ENCODE measurements at places on chromosomes 1 and 21. TPM values are rescaled to one million over a fixed set of nuclear protein-coding genes. Genes with fewer than 3 reads are reported as not detected.

DNA sequence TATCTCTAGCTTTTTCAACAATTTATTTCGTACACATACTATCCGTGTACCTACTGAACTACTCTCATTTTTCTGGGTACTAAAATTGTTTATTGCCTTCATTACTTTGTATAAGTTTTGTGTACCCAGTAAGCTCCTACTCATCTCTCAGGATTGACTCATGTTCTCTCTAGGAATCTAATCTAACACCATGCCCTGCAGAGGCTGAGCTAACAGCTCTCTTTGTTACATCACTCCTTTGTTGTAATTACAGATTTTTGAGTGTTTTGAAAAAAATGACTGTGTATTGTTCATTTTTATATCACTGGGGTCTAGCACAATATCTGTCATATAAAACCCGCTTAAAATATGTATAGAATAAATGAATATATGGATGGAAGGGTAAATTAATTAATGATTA lies 167.1 kb downstream of the ATP6V1G3 start:
- DNase-seq, result no peak

DNA sequence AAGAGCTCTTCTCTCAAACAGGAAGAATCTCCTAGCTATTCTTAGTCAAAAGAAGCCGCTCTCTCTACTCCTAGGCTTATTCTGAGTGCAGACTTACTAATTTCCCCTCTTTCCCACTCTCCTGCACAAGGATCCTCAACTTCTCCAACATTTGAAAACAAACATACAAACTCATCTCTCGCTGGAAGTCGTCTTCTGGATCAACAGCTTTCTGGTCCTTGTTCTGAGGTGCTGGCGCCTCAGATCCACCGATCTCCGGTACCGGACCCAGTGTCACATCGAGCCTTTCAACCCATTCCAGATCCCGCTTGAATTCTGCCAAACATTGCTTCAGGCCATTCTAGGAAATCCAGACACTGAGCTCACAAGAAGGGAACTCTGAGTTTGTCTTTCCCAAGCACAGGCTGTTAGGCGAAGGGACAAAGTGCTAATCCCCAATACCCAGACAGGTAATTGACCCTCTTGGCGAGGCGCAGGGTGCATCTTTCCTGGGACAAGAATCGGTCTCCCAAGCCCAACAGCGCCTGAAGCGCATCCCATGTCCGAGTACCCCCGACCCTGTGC lies 696 bp downstream of the EBNA1BP2 start:
- DNase-seq, result no peak

Gene ANGPTL7
- total RNA-seq, result not detected

- no peak for DNase-seq
Measured at GRCh38 chr1:11880181-11880575, 21.4 kb upstream of the NPPB start.

DNA sequence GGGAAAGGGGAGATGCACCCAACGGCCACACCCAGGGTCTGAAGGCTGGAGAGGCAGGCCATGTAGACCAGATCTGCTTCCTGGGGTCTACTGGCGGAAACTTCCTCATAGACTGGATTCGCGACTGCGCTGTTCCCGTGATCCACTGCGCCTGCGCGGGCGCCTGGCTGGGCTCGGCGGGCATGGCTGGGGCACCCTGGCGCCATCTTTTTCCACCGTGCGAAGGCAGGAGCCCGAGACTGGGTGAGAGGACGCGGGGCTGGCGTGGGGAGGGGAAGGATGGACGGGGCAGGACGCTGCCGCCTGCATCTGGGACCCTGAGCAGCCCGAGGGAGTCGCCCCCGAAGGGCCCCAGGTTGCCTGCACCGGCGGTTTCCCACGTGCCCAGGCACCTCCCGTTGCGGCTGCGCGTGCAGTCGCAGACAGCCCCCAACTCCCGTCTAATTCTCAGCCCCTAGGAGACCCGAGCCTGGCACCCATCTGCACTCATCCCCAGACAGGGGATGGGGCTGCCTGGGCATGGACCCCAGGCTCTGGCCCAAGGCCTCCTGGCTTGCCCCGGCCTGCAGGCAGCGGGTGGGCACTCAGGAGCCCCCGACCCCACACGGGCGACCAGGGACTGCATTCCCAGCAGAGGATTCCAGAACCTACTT lies 12.4 kb upstream of the FAM3B start:
- no peak for DNase-seq

- DNase-seq, result no peak
Measured at GRCh38 chr1:239841631-239842030, 250.1 kb upstream of the FMN2 start.

DNA sequence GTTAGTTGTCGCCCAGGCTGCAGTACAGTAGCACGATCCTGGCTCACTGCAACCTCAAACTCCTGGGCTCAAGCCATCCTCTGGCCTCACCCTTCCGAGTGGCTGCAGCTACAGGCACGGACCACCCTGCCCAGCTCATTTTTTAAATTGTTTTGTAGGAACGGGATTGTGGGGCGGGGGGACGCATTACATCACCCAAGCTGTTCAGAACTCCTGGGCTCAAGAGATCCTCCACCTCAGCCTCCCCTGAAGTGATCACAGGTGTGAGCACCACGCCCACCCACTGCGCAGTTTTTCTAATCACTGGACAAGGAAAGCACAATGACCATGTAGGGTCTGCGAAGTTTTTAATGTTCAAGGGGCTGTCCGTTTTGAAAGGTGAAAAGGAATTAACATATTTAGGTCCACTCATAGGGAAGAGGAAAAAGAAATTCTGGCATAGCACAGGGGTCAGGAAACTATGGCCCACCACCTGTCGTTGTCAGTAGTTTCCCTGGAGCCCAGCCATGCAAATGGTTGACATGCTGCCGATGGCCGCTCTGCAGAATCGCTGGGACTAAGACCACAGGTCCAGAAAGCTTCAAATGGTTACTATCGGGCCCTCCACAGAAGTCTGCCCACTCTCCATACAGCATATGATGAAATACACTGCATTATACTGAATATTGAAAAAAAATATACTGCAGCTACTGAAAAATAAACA lies 26.0 kb downstream of the SETD4 start:
- DNase-seq, result no peak

DNA sequence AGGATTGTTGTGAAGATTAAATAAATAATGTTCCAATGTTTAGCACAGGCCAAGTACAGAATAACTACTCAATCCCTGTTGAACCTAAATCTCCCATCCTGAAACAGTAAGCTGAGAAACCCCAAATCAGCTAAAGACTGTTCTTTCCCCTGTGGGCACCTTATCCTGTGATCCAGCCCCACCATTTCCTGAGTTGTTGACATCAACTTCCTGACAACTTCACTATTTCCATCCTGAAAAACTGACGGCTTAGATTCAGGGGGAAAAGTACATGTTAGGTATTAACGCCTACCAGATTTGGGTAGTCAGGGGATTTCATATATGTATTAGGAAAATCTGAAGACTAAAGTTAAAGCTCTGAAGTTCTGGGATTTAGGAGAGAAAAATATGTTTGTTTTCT lies 51.7 kb upstream of the PALMD start:
- DNase-seq, result no peak

Gene CELA3B
- total RNA-seq, result not detected

- no peak for DNase-seq
Measured at GRCh38 chr1:87930796-87931195, 602.1 kb downstream of the LMO4 start.

GRCh38 chr1:239483391-239483790 lies 97.0 kb downstream of the CHRM3 start:
- no peak for DNase-seq

Gene ELAVL4
- total RNA-seq, result not detected

Gene SIKE1
- total RNA-seq, result 36.5 TPM

Gene NEK2
- 3.8 TPM for total RNA-seq

DNA sequence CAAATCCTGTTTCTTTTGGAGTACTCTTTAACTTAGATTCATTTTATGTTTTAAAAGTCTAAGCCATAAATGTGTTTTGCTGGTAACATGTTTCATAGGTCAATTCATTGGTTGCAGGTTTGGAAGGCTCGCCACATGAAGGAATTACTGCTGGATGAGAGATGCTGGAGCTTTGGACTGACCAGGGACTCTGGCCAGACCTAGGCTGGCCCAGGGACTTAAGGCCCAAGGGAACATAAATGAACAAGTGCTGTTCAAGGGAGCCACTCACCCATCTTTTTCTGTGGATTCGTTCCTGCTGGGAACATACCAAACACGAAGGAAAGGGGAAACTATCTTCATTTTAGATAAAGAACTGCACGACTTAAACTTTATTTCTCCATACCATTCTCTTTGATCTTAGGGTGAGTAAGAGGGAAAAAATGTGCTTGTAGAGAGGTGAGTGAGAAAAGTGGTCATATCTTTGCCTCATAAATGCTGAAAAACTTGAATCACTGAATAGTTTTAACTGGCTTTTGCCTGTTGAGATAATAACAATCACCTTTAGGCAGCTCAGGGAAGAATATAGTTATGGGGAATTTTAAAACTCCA lies 15.3 kb upstream of the SHCBP1L start:
- no peak for DNase-seq

Gene RGS21
- total RNA-seq, result not detected

Gene KDM5B
- 41.2 TPM for total RNA-seq

GRCh38 chr21:28216976-28217523 lies 775.6 kb downstream of the LTN1 start:
- no peak for DNase-seq

Gene KCNH1
- not detected for total RNA-seq

Gene SYNC
- 2.9 TPM for total RNA-seq

Gene SLC25A33
- total RNA-seq, result 4.5 TPM

DNA sequence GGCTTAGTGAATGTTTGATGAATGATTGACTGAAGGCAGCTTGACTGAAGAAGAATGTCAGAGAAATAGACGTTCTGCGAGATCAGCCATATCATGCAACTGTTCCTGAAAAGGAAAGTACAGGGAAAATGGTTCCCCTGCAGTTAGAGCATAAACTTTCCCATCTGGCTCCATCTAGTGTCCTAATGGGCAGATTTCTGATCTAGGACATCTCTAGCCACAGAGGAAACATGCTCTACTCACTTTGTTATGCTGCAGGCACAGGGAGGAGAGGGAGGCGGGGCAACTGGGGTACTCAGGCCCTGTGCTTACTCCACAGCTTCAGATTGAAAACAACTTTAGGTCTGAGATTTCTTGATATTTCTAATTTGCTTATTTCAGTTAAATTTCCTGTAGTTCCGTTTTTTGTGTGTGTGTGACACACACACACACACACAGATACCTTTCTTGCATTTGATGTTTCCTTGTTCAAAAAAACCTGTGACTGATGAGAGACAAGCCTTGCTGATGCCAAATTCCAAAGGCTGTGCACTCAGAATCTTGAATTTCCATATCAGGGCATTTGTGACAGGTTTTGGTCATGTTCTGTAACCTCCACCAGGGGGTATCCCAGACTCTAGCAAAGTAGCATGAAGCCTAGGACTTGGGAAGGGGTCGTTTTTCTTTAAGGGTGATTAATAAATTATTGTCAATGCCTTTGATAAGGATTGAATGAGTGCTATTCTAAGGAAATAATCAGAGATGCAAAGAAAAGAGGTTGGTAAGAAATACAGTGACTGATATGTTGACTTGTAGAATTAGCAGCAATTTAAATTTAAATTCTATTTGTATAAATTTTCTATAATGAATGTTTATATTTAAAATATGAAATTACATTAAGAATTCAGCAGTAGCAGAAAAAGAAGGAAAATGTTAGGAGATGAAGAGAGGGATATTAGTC lies 139.7 kb upstream of the BEND5 start:
- no peak for DNase-seq

- no peak for DNase-seq
Measured at GRCh38 chr1:165068741-165069140, 287.8 kb downstream of the LMX1A start.

GRCh38 chr1:21736876-21737275 lies 46.1 kb downstream of the USP48 start:
- no peak for DNase-seq

- no peak for DNase-seq
Measured at GRCh38 chr1:75615613-75616435, 4.9 kb upstream of the SLC44A5 start.

DNA sequence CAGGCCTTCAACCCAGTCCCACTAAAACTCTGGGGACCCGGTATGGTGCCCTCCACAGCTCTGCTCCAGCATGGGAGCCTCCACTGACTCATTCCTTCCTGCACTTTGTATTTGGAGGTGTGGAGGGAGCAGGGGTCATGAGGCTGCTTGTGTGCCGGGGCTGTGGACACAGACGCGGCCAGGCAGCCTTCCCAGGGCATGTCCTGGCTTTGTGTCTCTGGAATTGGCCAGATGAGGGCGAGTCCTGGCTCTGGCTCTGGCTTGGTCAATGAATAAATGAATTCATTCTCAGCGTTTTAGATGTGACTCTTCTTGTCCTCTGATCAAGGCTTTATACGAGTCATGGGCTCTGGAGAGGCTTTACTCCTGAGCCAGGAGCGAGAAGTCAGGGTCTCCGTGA lies 19.1 kb downstream of the AJAP1 start:
- DNase-seq, result no peak

Gene HHIPL2
- total RNA-seq, result not detected

Gene PMF1
- 40.8 TPM for total RNA-seq

DNA sequence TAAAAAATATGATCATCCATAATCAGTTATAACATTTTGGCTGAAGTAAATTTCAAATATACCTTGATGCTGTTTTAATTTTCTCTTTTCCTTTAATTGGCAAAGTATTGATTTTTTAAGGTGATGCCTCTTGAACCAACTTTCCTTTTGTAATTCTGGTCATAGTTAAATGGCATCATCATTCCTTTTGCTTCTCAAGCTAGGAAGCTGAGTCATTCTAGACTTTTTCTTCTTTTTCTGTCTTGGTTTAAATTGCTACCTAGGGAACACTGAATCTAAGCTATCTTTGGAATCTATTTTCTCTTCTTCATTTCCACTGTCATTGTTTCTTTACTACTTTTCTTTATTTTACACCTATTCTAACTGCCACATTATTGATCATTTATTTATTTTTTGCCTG lies 162.7 kb downstream of the HMCN1 start:
- no peak for DNase-seq

Gene HPCAL4
- not detected for total RNA-seq

GRCh38 chr1:205062319-205062718 lies 19.3 kb downstream of the CNTN2 start:
- DNase-seq, result no peak

- DNase-seq, result no peak
Measured at GRCh38 chr1:213828867-213829266, 158.9 kb upstream of the PROX1 start.

DNA sequence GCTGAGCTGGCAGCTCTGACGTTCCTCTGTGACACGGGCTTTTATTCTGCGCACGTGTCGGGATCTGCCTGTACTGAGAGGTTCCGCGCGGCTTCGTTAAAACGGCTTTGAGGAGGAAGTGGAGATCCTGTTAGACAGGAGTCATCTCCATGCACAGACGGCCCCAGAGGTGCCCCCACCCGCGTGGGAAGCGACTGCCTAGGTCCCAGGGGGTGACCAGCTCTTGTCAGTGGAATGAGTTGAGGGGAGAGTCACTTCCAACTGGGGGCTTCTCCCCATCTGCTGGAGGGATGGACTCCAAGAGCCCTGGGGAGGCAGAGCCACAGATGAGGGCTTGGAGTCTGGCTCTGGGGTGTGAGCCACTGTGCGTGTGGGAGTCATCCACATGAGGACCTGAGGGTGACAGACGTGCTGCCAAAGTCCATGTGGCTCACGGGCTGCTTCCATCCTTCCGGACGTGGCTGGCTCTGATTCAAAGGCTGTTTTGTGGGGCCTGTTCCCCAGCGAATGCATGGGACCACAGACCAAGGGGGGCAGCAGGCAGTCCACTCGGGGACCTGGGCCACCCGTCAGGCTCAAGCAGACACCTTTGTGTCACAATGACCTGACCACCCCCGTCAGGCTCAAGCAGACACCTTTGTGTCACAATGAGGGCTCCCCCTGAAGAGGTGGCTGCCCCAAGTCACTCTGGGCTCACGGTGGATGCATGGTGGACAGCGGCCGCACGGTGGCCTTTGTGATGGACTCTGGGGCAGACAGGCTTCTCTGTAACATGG lies 26.8 kb downstream of the PTTG1IP start:
- no peak for DNase-seq

GRCh38 chr21:37045556-37045955 lies 27.3 kb downstream of the PIGP start:
- no peak for DNase-seq

All from esophagus squamous epithelium (tissue), 5 donors.